CD8-positive, alpha-beta memory T cell (primary cell): ENCODE measurements at places on chromosomes 3 and 15.

- DNase-seq: no peak
Measured at GRCh38 chr3:184234671-184235380, 5.4 kb downstream of the VWA5B2 start.

DNA sequence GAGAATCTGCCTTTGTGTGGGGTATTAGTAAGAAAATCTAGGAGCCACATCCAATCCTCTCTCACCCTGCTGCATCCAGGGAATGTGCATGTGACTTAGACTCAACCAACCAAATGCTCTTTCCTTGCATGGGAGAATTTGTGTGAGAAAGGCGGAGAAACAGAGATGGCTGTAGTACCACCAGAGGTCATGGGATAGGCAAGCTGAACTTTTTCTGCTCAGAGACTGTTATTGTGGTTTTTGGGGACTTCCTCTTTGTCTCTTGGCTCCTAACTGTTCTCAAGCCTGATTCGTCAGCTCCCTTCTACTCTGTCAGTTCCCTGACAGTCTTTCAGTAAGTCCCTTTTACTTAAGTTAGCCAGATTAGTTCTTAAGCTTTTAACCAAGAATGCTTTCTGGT lies 2.6 kb upstream of the ZSCAN2 start:
- no peak for DNase-seq

GRCh38 chr3:42439261-42440115 lies 29.1 kb upstream of the LYZL4 start:
- no peak for DNase-seq

GRCh38 chr3:183313351-183313750 lies 60.3 kb downstream of the B3GNT5 start:
- no peak for DNase-seq

- DNase-seq: no peak
Measured at GRCh38 chr3:195094191-195094921, 176.6 kb downstream of the XXYLT1 start.

GRCh38 chr3:172320468-172320867 lies 127.8 kb downstream of the GHSR start:
- no peak for DNase-seq

GRCh38 chr3:31600431-31600830 lies 67.7 kb downstream of the STT3B start:
- no peak for DNase-seq

DNA sequence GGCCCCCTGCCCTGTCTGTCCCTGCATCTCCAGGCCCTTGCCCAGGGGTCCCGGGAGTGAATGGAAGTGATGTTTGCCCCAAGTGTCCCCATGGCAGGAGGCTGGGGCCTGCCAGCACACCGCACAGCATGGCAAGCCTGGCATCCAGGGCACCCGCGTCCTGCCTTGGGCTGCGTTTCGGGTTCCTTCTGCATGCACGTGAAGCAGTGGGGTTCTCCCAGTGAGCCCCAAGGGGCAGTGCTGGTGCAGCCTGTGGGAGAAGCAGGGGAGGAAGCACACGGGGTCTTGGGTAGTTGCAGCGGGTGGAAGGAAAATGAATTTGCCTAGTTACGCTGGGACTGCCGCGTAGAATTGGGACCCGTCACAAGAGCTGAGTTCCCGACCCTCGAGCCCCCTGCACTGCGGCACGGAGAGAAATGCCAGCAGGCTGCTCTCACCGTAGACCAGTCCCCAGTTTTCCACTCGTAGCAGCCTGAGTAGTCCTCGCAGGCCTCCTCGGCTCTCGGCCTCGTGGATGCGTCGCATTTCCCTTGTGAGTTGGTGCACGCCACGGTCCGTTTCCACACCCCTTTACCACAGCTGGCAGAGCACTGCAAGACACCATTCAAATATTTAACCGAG lies 259.5 kb upstream of the LYSMD4 start:
- DNase-seq: no peak

DNA sequence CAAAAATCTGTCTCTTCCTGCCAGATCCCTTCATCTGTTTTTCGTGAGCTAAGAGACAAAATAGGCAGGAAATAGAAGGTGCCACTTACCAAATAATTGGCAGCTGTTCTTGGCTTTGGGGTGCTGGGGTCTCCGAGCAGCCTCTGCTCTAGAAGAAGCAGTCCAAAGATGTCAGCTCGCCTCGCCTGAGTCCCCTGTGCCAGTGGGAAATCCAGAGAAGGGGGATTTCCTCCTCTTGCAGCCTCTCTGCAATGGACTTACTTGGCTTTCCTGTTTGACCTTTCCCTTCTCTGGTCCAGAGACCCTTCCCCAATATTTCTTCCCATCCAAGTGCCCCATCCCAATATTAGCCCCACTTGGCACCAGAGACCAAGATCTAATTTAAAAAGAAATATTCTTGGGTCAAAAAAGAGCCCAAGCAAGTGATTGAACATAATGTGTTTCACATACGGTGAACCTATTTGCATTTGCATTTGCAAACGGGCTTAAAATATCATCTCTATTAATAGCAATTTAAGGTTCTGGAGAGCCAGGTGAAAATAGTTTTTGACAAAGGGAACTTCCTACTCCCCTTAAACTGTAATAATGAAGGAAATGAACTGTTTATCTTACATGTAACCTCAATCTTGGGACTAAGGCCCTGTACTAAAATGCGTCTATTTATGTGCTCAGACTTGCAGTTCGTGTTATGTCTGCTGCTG lies 23.2 kb downstream of the CD86 start:
- no peak for DNase-seq

GRCh38 chr3:30358871-30359270 lies 247.5 kb upstream of the TGFBR2 start:
- no peak for DNase-seq
